ENCODE measurements at places on chromosomes 3 and 15.

- DNase-seq, result no peak
These were observed 26.3 kb upstream of the GOLGA6C start for GRCh38 chr15:75231836-75232235.

GRCh38 chr15:77607894-77608261, 24.8 kb downstream of the LINGO1 start:
- DNase-seq, result no peak

DNA sequence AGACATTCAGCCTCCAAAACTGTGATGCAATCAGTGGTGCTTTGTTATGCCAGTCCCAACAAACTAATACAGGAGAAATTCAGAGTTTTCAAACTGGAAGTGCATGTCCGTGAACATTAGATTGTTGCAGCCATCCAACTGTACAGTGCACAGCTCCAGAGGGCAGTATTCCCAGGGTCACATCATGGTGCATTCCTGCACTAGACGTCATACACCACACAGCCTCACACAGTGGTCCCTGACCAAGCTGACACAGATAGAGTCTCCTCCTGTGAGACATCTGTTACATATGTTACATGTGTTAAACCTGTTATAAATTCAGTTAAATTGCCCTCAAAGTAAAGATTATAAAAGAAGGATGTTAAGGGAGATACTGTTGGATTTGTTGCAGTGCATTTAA, 209.0 kb downstream of the LRRN1 start:
- no peak for DNase-seq

DNA sequence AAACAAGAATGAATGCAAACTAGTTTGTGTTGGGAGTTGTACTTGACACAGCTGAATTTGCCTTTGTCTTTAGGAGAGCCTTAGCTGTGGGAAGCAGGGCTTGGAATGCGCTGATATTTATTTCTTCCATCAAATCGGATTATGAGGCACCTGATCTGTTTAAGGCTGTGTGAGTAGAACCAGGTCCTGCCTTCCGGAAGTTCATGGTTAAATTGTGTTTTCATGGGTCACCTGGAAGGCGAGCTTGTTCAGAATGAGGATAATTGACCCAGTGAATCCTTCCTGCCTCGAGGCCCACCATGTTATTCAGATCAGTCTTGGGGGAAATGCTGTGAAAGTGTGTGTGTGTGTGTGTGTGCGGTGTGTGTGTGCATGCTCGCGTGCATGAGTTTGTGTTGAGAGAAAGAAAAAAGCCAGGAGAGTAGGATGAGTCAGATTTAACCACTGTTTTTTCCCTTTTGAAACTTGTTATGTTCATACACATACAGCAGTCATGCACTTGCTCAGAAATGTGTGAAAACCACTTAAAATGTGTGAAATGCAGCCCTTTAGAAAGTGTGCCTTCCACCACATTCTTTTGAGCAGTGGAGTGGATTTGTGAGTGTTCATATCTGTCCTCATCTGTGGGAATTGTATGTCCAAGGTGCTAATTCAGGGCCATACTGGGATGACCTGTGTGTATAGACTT, 36.7 kb downstream of the SMAD3 start:
- DNase-seq, result no peak

DNA sequence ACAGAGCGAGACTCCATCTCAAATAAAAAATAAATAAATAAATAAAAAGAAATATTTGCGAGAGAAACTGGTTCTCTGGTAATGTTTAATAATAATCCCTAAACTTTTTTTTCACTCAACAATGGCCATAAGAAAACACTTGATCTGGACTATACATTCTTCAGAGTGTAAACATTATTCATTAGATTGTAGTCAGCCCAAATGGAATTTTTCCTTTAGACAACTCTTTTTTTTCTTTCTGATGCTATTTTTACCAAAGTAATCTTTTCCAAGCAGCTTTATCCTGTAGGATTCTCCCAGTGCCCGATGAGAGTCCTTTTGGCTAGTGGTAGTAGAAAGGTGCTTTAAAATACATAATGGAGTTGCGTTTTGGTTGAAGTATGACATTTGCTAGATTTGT, 90.4 kb downstream of the NEDD4 start:
- DNase-seq, result no peak

DNA sequence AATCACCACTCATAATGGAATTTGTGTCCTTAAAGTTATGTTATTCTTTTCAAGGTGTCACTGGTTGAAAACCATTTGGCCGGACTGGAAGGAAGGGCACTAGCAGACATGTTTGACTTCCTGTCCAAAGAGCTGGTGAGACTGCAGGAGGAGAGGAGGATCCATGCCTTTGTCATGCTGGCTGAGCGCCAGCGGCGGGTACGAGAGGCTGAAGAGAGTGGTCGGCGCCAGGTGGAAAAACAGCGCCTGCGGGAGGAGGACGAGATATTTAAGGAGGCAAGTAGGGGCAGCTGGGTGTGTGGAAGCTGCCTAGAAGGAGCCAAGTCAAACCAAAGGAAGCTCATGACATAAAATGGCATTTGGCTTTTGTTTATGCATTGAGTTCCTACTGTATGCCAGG, 38.0 kb upstream of the NR1I2 start:
- no peak for DNase-seq

DNA sequence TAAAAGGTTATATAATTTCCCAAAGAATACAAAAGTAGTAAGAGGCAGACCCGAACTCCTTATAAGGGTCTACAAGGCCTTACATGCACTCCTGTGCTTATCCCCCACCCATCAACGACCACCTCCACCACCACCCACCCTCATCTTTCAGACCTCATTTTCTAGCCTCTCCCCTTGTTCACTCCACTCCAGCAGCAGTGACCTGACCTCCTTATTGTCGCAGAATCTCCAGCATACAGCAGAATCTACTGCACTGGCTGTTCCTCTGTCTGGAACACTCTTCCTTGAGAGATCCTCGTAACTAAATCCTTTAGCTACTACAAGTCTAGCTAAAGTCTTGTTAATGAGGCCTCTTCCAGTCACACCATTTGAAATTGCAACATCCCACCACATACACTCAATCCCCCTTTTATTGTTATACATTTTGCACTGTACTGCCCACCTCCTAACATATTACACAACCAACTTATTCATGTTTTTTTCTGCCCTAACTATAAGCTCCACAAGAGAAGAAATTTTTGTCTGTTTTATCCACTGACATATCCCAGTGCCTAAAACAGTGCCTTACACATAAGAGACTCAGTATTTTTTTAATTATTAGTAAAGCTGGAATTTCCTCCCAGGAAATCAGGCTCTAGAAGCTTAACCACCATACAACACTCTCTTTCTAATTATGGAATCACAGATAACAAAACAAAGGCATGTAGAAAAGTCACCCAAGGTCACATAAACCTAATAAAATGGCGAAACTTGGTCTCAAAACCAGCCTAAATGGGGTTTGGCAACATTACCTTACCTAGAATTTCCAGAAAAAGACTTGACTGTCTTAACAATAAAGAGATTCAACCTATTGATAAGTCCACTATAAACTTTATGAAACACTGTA, 40.2 kb downstream of the ZNF148 start:
- no peak for DNase-seq

DNA sequence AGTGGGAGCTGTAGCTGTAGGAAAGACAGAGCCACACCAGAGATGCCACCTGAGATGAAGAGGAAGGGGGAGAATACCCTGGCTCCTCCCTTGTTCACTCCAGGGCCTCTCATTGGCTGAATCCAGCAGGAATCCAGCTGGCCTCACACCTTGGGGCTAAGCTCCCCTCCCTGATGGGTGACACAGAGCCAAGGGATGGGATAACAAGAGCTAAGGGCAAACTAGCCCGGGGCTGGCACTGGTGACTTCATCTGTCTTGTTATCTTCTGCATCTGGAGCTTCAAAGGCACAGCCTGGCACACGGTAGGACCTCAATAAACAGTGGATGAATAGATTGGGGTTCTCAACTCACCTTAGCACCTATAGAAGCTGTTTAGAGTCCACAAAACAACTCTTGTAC, 13.8 kb upstream of the GATA2 start:
- DNase-seq, result no peak

GRCh38 chr3:11307830-11308432, 35.7 kb downstream of the ATG7 start:
- no peak for DNase-seq

GRCh38 chr3:5006755-5007202, 27.5 kb downstream of the BHLHE40 start:
- DNase-seq, result peak; percentile 53

DNA sequence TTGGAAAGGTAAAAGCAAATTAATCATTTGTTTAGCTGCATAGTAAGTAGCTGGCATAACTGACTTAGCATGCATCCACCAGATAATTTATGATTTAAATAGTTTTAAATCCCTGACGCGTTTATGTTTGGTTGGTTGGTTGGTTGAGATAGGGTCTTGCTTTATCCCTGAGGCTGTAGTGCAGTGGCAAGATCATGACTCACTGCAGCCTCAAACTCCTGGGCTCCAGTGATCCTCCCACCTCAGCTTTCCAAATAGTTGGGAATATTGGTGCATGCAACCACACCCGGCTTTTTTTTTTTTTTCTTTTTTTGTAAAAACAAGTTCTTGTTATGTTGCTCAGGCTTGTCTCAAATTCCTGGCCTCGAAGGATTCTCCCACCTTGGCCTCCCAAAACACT, 263.4 kb downstream of the MCTP2 start:
- no peak for DNase-seq

GRCh38 chr3:49659756-49660155, 14.4 kb upstream of the APEH start:
- DNase-seq, result no peak

DNA sequence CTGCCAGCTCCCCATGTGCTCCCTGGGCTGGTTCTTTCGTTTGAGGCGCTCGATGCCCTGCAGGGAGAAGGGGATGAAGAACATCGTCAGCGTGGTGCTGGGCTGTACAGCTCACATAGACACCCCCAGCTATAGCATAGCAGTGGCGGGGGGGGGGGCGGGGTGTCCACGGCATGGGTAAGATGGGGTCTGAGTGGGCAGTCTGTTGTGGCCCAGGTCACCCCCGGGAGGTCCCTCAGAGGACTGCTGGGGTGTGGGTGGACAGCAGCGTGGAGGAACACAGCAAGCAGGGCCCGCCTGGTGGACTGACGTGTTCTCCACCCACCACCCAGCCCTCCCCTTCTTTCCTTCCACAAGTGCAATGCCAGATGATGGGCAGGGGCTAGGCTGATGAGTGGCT, 43.7 kb downstream of the TGM4 start:
- no peak for DNase-seq

GRCh38 chr3:133113526-133113925, 75.3 kb downstream of the TMEM108 start:
- DNase-seq, result no peak

GRCh38 chr3:6097556-6097955, 763.4 kb upstream of the GRM7 start:
- DNase-seq, result no peak

DNA sequence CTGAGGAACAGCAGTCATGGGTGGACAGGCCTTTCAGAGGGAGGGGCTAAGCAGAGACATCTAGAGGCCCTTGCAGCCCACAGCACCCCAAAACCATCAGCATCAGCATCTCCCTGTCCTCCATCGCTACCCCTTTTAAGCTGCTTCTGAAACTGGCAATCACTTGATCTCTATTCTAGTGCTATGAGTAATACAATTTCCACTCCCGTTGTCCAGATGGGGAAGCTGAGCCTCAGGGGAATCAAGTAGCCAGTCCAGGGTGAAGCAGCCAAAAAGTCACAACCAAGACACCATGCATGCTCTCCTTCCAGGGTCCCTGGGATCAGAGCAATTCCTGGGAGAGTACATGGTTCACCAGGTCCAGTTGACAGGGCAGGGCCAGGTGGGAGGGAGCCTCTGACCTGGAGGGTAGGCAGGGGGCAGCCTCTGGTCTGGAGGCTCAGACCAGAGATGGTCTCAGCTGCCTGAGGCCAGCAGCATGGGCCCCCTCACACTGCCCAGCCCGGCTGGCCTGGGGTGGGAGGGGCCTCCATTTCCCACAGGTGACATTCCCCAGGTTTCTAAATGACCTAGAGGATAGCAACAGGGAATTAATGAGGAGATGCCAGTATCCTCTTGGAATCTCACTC, 30.0 kb downstream of the KLHL25 start:
- DNase-seq, result no peak

GRCh38 chr3:190326930-190327329, 4.7 kb upstream of the CLDN1 start:
- no peak for DNase-seq

GRCh38 chr3:52004163-52004787, 8.6 kb upstream of the RPL29 start:
- DNase-seq, result no peak

- DNase-seq, result no peak
These were observed 281.1 kb upstream of the TPRG1 start for GRCh38 chr3:188890572-188891270.

DNA sequence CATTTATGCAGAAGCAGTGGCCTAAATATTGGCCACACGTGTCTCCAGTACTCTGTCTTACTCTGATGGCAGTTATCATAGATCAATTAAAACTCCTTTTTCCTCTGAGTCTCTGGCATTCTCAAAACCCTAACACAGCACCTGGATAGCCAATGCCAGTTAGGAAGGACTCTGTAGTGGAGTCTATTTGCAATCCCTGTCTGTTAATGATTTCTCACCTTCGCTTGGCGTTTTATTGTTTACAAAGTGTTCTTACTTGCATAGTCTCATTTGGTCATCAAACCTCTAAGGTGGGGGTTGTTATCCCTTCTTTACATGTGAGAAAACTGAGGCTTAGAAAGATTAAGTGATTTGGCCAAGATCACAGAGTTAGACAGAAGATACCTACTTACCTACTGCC, 258.8 kb downstream of the IL5RA start:
- DNase-seq, result no peak

DNA sequence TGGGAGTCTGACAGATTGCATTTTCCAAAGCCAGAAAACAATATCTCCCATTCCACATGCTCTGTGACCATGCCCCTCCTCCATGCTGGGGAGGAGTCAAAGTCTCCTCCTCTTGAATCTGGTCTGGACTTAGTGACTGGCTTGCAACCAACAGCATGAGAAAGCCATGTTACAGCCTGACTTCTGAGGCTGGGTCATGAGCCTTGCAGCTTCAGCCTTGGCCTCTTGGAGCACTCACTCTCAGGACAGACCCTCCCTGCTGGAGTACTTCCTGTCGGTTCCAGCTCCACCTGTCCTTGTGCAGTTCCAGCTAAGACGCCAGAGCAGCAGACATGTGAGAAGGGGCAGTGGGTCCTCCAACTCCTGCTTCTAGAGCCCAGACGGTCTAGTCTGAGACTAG, 49.7 kb upstream of the RBSN start:
- DNase-seq, result no peak
